ENCODE measurements at places on chromosomes 5 and 9.

DNA sequence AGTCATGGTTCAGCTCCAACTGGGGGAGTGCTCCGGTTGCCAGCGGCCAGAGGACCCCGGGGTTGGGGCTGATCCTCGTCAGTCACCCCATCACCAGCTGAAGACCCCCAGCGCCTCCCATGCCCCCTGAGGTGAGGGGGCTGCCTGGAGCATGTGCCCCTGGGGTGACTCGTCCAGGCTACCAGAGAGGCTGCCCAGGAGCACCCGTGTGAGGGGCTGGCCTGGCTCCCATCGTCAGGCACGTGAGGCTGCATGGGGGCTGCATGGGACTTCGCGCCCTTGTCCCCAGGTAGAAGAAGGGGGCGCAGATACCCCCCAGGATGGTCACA is 46.4 kb upstream of the EGFL7 start:
- DNase-seq, result no peak

DNA sequence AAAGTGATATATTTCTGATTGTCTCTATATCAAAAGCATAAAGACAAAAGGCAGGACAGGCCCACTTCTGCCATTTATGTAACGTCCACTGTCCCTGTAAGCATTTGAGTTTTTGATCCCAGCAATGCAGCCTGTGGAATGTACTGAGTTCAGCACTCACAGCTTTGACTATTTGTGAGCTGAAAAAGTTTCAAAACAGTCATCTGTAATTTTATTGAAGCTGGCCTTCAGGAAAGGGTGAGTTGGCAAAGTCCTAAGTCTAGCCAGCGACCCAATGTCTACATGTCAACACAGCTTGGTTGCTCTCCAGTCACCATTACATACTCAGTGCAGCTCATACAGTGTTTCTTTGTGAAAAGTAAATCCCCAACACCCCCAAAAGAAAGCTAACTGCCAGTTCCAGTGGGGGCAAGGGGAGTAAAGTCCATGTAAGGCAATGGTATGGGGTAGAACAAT is 9.7 kb downstream of the LIFR start:
- no peak for DNase-seq

DNA sequence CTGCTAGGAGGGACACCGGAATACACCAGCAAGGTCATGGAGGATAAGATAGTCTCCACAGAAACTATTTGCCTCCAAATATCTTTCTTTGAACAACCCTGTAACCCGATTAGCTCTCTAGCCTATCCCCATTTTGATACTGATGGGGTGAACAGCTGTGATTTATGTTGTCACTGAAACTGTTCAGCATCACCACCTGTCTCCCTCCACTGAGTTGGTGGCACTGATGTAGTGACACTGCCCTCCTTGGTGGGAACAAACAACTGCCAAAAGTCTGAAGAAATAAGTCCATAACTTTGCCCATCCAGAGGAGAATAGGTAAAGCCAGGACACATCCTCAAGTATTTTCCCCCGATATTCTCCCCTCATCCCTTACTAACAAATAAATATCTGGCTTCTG is 24.3 kb upstream of the KCNV2 start:
- no peak for DNase-seq

GRCh38 chr5:143308731-143309130 is 94.8 kb downstream of the NR3C1 start:
- no peak for DNase-seq

- DNase-seq, result no peak
These were observed 76.6 kb downstream of the CD180 start for GRCh38 chr5:67120032-67120431.

- no peak for DNase-seq
These were observed 9.4 kb downstream of the B4GALT7 start for GRCh38 chr5:177609076-177610059.

DNA sequence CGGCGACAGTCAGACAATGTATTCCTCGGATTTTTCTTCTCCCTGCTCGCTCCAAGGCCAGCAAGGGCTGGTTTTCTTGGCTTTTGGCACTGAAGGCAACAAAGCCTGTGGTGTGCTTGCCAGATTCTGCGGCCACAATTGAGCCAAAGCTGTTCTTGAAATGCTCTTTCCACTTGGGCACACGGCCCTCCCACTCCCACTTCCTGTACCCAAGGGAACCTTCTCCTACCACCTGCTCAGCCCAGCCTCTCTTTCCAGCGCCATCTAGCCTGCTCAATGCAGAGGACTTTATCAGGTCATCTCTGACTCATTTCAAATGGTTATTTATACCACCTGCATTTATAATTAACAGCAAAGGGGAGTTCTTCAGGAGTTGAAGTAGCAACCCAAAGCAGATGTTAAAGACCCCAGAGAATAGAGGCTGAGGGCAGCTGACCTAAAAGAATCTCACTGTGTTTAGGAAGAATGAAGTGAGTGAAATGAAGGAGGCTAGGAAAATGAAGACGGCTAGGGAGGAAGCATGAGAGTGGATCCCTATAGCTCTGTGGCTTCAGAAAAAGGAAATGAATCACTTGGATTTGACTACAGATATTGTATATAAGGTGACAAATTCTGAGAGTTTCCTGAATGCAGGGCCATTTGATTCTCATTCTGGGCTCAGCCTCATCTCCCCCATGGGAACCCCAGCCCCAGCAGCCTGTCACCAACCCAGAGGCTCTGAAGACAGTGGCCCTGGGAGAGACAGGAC is 439.0 kb downstream of the ENC1 start:
- no peak for DNase-seq

DNA sequence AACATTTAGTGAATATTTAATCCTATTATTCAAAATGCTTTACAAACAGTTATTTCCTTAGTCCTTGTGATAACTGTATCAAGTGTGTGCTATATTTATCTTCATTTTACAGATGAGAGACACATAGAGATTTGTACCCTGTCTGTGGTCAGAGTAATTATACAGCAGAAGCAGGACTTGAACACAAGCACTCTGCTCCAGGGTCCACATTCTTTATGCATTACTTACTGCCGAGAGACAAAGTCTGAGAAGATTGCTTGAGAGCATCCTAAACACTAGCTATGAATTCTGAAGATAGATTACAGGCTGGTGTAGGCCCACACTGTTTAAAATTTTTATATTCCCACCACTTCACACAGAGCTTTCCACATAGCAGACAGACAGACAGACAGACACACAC is 926.1 kb upstream of the DMAC1 start:
- DNase-seq, result no peak

DNA sequence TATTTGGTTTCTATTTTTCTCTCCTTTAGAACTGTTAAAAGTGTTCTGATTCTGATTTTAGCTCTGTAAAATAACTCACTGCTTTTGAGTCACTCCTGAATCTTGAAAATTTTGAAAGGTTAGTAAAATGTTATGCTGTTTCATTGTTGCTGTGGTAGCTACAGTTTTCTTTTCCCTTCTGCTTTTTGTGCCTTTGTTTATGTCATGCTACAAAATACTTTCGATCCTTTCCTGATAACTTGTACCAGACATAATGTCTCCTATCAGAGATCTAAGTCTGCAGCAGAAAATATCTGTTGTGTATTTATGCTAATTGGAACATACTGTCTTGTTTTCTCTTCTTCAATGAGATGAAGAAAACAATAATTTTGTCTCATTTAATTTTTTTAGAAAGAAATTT is 26.9 kb upstream of the CEP120 start:
- no peak for DNase-seq

DNA sequence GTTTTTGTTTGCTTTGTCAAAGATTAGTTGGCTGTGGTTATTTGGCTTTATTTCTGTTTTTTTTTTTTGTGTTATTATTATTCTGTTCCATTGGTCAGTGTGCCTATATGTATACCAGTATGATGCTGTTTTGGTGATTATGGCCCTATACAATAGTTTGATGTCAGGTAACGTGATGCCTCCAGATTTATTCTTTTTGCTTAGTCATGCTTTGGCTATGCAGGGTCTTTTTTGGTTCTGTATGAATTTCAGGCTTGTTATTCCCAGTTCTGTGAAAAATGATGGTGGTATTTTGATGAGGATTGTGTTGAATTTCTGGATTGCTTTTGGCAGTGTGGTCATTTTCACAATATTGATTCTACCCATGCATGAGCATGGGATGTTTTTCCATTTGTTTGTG is 312.8 kb downstream of the TAF11L14 start:
- no peak for DNase-seq

DNA sequence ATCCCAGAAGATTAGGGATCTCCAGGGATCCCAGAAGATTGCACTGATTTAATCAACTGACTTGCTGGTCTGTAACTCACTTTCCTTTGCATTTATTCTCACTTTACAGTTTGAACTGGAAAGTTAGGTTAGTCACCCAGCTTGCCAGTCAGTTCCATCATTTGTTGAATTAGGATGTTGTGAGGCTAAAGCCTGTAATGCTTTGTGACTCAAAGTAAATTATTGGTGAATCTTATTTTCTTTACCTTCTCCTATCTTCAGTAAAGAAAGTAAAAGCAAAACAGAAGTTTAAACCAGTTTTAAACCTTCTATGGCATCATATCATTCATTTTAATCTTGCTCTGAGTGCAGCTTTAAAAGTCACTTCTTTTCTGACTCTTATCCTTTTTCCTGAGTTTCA is 85.8 kb downstream of the SLC44A1 start:
- no peak for DNase-seq

DNA sequence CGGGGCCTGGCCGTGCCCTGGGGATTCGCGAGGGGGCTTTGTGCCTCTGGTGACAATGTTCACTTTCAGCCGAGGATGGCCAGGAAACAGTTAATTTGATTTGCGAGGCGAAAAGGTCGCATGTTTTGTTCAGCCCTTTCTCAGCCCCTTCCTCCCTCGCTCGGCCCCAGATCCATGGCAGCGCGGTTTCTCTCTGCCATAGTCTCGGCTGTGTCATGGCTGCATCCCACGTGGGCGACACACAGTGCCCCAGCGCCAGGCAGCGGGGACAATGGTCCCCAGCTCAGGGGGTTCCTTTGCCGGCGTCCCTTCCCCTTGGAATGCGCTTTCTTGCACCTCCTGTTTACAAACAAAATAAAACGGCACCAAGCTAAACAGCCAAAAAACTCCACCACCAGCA is 370.3 kb upstream of the IRX2 start:
- DNase-seq, result no peak

DNA sequence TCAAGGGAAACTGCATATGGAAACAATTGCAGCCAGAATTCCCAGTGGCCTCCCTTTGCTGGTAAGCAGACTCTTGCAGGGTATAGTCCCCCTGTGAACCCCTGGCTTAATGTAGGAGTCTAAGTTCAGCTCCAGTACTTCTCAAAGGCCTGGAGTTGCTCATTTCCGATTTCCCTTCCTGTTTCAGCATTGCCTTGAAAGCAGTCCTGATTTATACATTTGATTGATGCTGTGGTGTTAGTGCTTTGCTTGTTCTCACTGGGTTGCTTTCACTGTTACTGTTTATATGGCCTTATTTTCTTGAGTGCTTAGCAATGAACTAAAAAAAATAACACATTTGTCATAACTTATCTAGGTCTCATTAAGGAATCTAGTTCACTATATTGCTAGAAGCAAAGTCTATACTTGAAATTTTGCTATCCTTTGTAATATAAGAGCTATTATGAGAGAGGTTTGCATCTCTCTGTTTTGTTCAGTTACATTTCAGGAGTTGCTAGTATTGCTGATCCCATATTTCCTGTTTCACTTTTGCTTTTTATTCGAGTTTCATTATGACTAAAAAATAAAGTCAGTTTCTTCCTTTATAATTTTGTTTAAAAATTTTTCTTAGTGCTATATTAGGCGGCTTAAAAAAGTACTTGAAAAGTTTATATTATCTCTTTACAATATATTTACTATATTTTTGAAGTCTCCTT is 122.4 kb upstream of the NMUR2 start:
- DNase-seq, result no peak

DNA sequence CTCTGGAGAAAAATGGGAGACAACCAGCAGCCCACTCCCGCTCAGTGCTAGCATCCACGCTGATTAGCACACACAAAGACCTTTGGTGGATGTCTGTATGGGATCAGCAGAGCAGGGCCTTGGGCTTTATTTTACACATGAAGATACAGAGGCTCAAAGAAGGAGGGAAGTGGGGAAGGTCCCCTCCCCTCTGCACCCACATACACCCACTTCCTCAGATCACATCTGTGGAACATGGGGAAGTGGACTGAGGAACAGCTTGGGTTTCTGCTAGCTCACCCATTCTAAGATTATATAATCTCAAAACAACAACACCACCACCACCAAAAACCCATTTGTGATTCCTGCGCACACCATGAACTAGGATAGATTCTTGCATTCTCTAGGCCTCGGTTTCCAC is 14.0 kb downstream of the GGTA1 start:
- DNase-seq, result no peak

GRCh38 chr5:39224196-39224761 is 4.9 kb upstream of the FYB1 start:
- no peak for DNase-seq

DNA sequence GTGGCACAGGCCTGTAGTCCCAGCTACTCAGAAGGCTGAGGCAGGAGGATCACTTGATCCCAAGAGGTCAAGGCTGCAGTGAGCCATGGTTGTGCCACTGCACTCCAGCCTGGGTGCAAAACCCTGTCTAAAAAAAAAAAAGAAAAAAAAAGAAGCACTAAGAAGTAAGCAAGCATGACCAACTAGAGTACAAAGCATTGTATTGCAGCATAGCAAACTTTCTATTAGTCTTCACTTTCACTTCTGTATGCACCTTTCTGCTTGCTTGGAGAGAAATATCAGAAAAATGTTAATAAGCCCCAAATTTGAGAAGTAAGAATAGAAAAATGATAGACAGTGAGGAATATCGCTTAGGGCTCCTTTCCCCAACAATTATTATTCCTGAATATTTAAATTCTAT is 497.7 kb upstream of the WWC1 start:
- no peak for DNase-seq

DNA sequence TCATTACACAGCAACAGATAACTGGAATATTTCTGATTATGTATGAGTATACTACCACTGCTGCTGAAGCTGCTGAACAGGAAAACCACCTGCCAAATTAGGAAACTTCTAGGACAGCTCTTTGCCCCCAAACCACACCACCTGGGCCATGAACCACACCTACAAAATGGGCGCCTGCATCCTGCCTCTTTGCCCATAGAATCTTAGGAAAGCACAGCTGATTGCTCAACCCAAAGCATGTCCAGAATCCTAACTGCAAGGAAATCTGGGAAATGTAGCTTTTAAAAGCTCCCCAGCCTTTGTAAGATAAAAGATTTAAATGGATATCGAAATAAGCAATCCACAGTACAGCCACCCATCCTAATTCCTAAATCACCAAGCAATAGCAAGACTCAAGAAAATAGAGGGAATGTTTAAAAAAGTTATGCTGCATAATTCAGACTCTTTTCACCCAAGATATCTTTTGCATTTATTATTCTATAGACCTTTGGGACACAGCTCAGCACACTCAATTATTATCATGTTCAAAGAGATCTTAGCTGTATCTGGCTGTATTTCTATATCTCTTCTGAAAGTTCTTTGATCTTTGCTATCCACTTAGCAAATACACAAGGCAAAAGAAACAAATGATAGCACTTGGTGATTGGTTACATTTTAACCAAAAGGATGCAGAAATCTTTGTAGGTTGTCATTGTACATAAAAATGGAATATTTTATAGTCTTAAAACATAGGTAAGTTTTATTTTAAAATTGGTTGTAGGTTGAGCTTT is 6.8 kb upstream of the C9orf152 start:
- no peak for DNase-seq

Data from GOT3 (cell line).